ENCODE measurements at places on chromosomes 12 and 14.
A peak's percentile ranks its signal among the peaks of the same experiment; 100 is the strongest.

GRCh38 chr14:43003845-43004244 lies 1397.2 kb downstream of the LRFN5 start:
- peak; percentile 9 for DNase-seq

DNA sequence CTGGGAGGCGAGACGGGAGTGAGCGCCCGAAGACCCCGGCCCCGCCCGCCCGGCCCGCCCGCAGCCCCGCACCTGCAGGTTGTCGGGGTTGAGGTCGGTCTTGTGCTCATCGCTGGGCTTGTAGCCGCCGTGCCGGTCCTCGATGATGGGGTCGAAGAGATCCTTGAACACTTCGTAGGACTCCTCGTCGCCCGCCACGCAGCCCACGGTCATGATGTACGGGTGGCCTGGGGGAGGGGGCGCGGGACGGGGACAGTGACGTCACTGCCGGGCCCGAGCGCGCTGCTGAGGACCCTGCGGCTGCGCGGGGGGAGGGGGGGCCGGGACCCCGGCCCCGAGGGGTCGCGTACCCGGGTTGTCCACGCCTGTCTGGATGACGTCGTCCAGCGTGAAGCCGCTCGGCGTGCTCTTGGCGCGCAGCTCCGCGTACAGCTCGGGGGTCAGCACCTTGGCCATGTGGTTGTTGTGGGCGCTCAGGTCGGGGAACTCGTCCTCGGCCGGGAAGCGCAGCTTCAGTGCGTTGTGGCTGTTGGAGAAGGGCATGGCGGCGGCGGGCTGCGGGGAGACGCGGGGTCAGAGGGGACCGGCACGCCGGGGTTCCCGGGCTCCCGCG lies 573 bp downstream of the CKB start:
- DNase-seq, result peak; percentile 40

DNA sequence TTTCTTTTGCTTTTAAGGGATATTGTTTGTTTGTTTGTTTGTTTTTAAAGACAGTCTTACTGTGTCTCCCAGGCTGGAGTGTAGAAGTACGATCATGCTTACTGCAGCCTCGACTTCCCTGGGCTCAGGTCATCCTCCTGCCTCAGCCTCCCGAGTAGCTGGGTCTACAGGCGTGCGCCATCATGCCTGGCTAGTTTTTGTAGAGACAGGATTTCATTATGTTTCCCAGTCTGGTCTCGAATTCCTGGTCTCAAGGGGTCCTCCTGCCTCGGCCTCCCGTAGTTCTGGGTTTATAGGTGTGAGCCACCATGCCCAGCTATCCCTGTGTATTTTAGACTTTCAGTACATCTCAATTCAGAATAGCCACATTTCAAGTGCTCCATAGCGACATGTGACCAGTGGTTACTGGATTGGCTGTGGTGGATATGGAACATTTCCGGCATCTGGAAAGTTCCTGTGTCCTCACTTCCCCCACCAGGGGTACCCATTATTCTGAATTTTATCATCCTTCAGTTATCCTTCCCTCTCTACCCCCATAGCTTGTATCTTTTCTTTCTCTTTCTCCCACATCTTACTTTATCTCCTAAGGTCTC lies 61.1 kb downstream of the HRK start:
- no peak for DNase-seq

DNA sequence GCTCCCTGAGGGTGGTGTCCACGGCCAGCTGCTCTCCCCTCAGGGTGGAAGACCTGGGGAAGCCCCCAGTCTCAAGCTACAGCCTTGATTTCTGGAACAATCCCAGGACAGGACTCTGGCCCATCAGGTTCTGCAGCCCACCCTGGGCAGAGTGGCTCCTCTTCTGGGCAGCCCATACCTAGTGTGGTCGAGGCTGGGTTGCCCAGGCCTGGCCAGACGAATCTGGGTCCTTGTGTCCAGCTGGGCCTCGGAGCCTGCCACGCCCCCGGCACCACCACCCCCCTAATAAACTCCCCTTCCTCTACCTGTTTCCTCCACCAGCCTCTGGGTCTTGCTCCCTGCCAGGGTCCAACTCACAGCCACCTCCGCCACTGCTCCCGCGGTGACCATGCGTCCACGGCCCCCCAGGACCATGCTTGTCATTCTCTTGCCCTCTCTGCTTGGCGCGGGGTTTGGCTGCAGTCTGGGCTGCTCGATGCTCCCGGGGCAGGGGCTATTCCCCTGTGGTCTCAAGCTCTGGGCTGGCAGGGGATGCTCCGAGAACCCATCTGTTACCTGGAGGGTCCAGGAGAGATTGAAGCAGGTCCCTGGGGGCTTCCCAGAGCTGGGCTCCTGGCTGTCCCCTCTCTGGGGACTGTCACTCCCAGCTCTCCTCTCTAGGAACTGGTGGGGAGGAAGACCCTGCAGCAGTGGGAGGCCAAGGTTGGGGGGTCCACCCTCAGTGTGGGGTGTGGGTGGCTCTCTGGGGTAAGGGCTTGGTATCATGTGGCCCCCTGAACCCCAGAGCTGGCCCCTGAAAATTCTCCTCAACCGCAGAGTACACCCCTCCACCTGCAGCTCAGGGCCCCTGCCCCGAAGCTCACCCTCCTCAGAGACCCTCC lies 8.7 kb upstream of the GPR132 start:
- peak; percentile 56 for DNase-seq

GRCh38 chr14:21096978-21097635 lies 1.3 kb downstream of the ZNF219 start:
- DNase-seq, result peak; percentile 80

DNA sequence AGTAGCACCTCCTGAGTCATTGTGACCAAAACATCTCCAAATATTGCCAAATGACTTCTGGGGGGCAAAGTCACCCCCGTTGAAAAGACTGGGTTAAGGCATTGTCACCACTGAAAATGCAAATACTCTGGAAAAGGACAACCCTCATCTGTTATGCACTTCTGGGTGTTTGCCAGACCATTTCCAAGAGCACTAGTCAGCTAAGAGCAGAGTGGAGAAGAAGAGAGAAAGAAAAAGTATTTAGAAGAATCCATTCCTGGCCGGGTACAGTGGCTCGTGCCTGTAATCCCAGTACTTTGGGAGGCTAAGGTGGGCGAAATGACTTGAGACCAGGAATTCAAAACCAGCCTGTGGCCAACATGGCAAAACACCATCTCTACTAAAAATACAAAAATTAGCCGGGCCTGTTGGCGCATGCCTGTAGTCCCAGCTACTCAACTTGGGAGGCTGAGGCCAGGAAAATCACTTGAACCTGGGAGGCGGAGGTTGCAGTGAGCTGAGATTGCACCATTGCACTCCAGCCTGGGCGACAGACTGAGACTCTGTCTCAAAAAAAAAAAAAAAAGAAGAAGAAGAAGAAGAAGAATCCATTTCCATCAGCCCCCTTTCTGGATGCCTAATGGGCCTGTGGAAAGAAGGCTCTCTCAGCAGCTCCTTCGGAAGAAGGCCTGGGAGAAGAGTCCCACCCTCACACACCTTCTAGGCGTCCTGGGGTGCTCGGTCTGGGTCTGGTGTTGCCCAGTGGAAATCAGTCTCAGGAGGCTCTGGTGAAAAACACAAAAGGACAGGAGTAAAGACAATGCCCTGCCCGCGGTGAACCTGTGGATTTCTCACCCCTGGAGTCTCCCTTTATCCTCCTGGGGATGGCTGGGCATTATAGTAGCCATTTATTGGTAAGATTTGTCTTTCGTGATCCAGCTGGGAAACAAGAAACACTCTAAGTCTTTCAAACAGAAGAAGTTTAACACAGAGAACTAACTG lies 3.5 kb upstream of the LTBR start:
- no peak for DNase-seq
